ENCODE measurements at places on chromosomes 1 and 21.
A peak's percentile ranks its signal among the peaks of the same experiment; 100 is the strongest.

DNA sequence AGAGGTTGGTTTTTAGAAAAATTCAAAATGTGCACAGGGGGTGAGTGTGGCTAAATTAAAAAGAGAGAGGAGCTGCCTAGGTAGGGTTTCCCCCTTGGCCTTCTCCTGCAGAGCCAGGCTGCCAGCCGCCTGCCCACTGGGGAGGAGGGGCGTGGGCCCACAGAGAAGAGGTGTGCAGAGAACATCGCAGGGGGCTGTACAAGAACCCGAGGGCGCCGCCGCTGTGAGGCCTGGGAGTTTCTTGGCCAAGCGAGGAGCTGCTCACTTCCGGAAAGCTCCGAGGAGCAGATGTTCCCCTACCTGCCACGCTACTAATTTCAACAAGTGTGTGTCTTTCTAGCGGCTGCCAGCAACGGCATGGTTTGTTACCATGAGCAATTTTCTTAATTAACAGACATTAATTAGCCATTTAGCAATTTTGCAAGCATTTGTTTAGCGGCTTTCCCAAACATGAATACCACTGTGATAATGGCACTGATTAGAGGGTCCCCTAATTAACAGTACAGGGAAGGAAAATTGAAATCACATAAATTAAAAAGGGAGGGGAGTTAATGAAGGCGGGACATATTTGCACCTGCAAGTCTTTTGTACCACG is 59.7 kb downstream of the MRPL37 start:
- no peak for DNase-seq

- no peak for DNase-seq
Observed at GRCh38 chr1:31688233-31688918, 15.4 kb downstream of the COL16A1 start.

DNA sequence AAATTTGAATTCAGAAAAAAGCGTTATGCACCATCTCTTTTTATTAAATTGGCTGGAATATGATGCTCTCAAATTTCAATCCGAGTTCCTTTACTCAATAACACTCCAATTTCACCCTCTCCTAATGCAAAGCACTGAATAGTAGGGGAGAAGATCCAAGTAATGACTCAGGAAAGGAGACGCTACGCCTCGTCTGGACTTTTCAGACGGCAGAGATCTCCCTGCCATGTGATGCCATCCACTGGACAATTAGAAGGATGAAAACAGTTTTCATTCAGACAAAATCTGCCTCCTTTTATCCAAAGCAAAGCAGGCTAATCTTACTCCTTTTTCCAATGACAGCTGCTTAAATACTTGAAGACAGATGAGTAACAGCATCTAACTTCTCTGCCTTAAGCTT is 242.4 kb upstream of the GREM2 start:
- no peak for DNase-seq

DNA sequence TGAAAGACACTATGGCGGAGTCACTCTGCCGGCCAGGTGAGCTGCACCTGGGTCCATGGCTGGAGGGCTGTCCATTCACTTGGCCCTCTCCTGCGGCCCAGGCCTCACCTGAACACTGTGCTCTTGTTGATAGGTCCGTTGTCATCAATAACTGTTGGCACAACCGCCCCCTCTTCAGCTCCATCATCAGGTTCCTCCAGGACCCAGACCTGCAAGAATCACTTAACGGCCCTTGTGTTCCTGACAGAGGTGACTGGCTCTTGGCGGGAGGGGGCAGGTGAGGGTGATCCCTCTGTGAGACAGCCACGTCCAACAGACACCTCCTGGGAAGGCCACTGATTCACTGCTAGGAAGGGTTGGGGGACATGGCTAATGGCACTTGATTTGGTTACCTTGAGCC is 54.9 kb downstream of the INAVA start:
- no peak for DNase-seq

DNA sequence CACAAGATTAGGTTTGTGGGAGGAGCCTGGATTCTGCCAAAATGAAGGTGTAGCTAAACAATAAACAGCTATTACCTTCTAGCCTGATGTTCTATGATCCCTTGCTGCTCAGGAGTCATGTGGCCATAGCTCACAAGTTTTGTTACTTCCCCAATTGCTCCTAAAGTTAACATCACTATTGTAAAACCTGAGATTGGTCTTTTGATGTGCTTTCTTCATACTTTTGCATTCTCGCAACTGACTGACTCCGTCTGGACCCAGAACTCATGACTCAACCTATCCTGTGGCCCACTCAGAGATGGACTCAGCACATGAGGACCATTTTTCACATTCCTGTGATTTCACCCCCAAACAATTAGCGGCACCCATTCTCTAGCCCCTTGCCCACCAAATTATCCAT is 69.1 kb downstream of the PTGS2 start:
- no peak for DNase-seq

DNA sequence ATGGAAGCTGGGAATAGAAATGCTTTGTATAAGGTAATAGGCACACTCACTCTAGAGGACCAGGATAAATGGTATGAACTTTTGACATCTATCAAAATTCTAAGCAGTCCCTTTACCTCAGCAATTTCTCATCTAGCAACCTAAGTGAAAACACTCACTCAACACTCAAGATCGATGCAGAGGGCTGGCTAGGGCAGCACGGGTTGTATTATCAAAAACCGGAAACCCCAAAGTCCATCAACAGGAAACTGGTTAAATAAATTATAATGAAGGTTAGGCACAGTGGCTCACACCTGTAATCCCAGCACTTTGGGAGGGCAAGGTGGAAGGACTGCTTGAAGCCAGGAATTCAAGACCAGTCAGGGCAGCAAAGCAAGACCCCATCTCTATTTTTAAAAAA is 9.4 kb downstream of the USP48 start:
- DNase-seq, result no peak

- peak; percentile 66 for DNase-seq
Observed at GRCh38 chr1:85283475-85284199, 7.2 kb upstream of the BCL10 start.

Data from upper lobe of right lung (tissue), 1 donor.